ENCODE measurements at places on chromosomes 13 and 19. TPM values are rescaled to one million over a fixed set of nuclear protein-coding genes. Genes with fewer than 3 reads are reported as not detected.
A peak's percentile ranks its signal among the peaks of the same experiment; 100 is the strongest.

- no peaks in the 10 kb centered on the region for H3K4me1 ChIP-seq
- peaks cover 4% of the 10 kb centered on the region for H3K27me3 ChIP-seq
- DNase-seq, result no peak
- no peak overlapping the region for H3K27ac ChIP-seq
- H3K36me3 ChIP-seq, result no peaks in the 10 kb centered on the region
These were observed 39.3 kb upstream of the SPART start for GRCh38 chr13:36385489-36385888.

GRCh38 chr13:98575904-98576199, 1.1 kb downstream of the STK24 start:
- peaks cover 27% of the 10 kb centered on the region for H3K36me3 ChIP-seq
- H3K27ac ChIP-seq, result peak overlapping the region; percentile 93
- no peak for DNase-seq
- no peaks in the 10 kb centered on the region for H3K27me3 ChIP-seq
- H3K4me1 ChIP-seq, result peaks cover 47% of the 10 kb centered on the region

GRCh38 chr19:38917516-38917915, 5.5 kb upstream of the CCER2 start:
- no peaks in the 10 kb centered on the region for H3K27me3 ChIP-seq
- no peak overlapping the region for H3K4me3 ChIP-seq
- no peak for DNase-seq
- H3K36me3 ChIP-seq, result peaks cover 7% of the 10 kb centered on the region

DNA sequence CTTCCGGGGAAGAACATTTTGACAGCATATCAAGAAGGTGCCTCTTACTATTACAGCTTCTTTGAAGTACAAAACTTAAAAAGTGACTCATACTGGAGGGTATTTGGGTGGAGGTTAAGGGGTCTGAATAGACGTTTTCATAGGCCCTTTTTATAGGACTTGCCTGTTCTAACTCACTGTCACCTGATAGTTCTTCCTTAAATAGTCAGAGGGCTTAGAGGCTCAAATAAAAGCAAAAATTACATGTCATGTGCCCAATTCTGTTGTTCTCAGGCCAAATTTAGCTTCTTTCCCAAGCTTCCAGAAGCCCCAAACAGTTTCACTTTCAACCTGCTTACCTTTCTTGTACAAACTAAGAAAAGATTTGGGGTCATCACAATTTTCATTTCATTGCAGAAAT, 16.1 kb upstream of the SLC46A3 start:
- H3K4me3 ChIP-seq, result no peak overlapping the region
- peaks cover under 1% of the 10 kb centered on the region for H3K27me3 ChIP-seq
- H3K4me1 ChIP-seq, result peaks cover 8% of the 10 kb centered on the region
- no peak for DNase-seq

The BRD4 gene
- 115 TPM for total RNA-seq

The ZNF91 gene
- total RNA-seq, result 56.8 TPM
